ENCODE measurements at places on chromosomes 6 and 20.
A peak's percentile ranks its signal among the peaks of the same experiment; 100 is the strongest.

GRCh38 chr20:12640251-12640650 lies 368.5 kb upstream of the SPTLC3 start:
- no peak for DNase-seq

- DNase-seq: no peak
Observed at GRCh38 chr20:45153147-45153546, 21.6 kb upstream of the PI3 start.

GRCh38 chr6:119344306-119344705 lies 5.3 kb downstream of the MAN1A1 start:
- no peak for DNase-seq

- peak; percentile 81 for DNase-seq
Observed at GRCh38 chr20:33689973-33690372, 3.8 kb upstream of the E2F1 start.

- no peak for DNase-seq
Observed at GRCh38 chr20:24703284-24703610, 233.8 kb downstream of the SYNDIG1 start.

DNA sequence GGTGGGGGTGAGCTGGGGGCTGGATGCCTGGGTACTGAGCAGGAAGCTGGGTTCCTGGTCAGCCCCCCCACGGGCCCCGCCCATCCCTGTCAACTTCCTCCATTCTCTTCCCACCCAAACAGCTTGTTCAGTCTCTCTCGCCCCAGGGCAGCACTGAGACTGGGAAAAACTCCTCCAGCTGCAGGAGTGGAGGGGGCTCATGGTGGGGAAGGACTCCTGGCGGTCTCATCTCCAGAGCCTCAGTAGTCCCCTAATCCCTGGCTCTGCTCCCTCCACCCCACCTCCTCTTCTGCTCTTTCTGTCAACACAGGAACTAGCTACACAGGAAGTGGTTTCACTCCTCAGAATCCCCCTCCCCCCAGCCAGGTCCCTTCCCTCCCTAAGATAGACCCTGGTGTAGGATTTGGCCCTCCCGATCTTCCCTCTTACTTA lies at the start of gene GPSM3:
TSS of gene GPSM3 (minus strand) at position 36 of the 432 bp plus-strand sequence. CDS start 130 bp downstream, outside the sequence.
- peak; percentile 59 for DNase-seq

- DNase-seq: no peak
Observed at GRCh38 chr6:109342506-109342905, 39.8 kb downstream of the CD164 start.

- DNase-seq: no peak
Observed at GRCh38 chr6:71123051-71123450, 165.6 kb upstream of the OGFRL1 start.

DNA sequence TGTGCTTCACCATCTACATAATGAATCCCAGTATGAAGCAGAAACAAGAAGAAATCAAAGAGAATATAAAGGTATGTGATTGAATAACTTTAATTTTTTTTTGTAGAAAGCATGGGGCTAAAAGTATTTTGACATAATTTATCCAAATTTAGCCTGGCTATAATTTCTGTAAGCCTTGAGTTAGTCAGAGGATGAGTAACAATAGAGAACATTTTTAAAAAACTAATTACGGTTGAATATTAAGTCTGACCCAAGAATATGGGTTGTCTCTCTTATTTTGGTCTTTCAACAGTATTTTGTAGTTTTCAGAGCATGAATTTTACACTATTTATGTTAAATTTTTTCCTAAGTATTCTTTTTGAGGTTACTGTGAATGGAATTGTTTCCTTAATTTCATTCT lies 2.5 kb downstream of the GMNN start:
- no peak for DNase-seq

- DNase-seq: no peak
Observed at GRCh38 chr6:37922563-37922962, 103.0 kb downstream of the ZFAND3 start.

DNA sequence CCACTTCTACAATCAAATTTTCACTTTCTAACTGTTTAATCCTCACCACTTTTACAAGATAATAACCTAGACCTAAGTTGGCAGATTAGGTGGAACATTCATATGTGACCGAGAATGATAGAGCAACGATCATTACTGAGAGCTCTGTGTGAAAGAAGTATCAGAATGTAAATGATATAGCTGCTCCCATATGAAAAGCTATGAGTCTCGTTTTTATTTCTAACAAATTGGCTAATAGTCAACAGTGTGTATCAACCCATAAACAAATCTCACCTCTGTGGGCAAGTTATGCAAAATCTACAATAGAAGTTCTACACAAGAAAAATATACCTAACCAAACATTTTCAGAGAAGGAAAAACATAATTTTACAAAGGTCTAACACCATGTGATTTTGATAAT lies 3.7 kb downstream of the LGSN start:
- no peak for DNase-seq

DNA sequence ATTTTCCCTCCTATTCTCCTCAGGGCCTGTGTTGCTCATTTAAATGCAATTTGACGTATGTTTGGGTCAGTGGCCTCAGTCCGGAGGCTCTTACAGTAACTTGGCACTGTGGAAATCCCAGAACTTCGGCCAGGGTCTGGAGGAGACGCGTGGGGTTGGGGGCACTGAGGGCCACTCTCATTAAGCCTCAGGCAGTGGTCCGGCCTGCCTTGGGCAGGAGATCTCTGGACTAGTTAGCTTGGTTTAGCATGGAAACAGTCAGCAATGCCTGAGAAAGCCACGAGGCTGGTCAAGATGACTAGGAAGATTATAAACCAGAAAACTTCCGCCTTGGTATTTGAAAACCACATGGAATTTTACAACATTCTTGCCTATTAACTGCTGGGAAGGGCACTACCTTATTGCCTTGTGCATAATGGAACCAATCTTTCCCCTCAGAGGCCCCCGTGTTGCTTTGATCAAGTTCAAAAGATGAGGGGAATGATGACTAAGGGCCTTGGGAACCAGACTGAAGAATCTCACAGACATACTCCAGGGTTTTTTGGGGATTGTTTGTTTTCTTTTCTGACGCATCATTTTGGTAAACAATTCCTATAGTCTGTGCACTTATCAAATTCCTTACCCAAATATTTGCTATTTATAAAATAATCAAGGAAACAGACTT lies 206.0 kb upstream of the PREP start:
- no peak for DNase-seq

DNA sequence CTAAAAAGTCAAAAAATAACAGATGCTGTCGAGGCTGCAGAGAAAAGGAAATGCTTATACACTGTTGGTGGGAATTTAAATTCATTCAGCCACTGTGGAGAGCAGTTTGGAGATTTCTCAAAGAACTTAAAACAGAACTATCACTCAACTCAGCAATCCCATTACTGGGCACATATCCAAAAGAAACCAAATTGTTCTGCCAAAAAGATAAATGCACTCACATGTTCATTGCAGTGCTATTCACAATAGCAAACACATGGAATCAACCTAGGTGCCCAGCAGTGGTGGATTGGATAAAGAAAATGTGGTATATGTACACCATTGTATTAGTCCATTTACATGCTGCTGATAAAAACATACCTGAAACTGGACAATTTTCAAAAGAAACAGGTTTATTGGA lies 116.0 kb upstream of the VGLL2 start:
- DNase-seq: no peak

- DNase-seq: peak; percentile 87
Observed at GRCh38 chr6:131063028-131063763, at the start of gene EPB41L2. Gene EPB41L2, minus strand, starts transcription at chr6:131063245. Its CDS starts 106,760 bp downstream, at chr6:130956485.

- DNase-seq: peak; percentile 64
Observed at GRCh38 chr6:118894425-118895260, 691 bp downstream of the ASF1A start.

- DNase-seq: no peak
Observed at GRCh38 chr20:49479785-49480184, 2.7 kb downstream of the KCNB1 start.

DNA sequence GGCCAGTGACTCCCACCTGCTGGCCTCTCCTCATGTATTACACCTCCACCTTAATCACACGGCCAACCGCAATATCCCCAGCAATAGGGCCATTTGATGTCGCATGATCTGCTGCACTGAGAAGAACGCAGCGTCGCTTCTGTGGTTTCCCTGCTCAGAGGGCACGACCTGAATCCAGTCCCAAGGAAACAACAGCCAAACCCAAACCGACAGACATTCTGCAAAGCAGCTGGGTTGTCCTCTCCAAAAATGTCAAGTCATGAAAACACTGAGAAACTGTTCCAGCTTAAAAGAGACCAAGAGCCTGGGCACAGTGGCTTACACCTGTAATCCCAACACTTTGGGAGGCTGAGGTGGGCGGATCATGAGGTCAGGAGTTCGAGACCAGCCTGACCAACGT lies 7.5 kb upstream of the BPI start:
- no peak for DNase-seq

DNA sequence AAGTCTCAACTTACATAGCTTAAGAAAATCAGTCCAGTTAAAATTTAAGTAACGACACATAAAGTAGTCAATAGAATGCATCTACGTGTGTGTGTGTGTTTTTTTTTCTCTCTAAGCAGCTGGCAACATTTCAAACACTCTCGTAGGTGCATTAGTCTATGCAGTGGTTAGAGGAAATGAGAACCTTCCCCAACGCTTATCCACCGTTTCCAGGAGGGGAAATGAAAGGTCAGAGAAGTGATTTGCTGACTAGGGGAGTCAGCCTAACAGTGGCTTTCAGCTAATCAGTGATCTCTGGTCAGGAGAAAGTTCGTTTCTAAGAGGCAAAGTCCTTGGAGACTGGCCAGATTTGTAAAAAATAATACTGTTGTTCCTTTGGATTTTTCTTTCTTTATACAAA lies 806.6 kb downstream of the C6orf118 start:
- no peak for DNase-seq

DNA sequence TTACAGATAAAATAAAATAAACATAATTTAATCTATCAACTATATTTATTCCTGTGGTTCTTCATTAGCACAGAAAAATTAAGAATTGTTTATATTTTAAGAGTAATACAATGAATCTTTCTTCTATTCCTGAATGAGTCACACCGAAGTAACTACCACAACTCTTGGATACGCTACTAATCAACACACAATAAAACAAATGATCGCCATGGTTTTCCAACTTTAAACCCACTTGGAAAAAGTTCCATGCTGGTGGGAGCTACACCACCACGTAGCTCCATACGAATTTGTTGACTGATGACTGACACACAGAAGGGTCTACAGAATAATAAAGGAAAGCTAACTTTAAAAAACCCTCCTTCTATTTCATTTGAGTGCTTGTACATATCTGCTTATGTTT lies 135.8 kb upstream of the NEDD9 start:
- DNase-seq: no peak

DNA sequence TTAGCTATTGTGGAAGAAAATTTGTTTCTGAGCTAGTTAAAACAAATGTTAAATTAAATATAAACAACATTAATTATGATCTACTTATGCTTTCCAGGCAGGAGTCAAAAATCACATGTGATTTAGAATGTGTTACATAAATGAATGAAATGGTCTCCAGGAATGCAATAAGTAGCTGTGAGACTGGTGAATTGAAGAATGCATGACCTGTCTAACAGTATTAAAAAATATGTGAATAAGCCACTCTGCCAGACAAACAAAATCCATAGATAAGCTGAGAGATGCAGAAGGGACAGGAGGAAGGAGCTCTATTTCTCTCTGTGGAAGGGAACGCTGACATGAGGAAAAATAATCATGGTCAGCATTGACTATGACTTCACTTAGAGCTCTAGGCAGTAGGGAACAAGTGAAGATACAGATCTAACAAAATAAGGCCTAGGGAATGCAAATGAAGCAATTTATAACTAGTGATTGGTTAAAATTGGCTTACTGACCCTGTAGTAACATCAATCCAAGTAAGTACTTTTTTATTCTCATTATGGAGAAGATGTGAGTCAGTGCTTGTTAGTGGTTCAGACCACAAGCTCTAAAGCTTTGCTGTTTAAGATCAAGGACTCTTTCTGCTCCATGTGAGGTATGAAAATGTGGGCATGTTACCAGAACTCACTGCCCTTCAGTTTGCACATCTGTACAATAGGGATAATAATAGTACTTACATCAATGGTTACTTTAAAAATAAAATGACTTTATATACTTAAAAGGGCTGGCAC lies 432.6 kb downstream of the MMUT start:
- no peak for DNase-seq

DNA sequence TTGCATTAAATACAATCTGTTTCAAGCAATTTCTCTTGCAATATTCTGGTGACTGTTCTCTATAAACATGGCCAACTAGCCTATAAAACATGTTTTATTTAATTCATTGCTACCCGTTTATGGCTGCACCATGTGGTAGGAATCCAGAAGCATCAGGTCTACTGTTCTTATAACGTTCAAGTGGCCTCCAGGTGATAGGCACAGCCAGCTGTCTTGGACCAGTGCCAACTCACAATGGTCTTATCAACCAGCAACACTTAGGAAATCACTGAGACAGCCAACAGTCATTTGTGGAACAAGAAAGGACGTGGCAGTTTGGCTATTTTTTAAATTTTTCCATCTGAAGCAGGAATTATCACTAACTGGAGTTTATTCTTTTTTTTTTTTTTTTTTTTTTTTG lies 193.6 kb downstream of the NKAIN2 start:
- DNase-seq: no peak

DNA sequence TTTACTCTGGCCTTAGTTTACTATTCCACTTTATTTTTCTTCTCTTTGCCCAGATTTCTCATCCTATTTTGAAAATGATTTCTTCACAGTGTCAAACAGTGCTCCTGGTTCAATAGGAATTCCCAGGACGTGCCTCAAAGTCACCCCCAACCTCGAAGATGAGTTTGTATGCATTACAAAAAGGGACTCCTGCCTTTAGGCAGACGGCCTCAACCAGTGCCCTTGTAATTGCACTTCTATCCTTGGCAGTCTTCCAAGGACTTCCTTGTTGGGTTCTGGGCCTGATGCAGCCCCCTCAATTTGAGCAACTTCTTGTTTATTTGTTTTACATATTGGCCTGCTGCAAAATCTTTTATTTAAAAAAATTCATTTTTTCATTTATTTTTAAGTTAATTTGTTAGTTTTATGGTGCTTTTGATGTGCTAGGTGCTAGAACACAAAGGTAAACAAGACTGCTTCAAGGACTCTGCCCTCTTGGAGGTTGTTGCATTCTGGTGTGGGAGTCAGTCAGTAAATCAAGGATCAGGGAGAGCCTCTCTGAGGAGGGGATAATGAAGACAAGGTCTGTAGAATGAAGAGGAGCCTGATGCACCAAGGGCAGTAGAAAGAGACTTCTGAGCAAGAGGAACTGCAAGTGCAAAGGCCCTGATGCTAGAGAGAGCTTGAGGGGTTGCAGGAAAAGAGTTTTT lies 181.5 kb upstream of the LAMP5 start:
- no peak for DNase-seq

- DNase-seq: no peak
Observed at GRCh38 chr20:57082357-57082945, 184.0 kb downstream of the BMP7 start.

- no peak for DNase-seq
Observed at GRCh38 chr20:6606651-6607050, 160.8 kb upstream of the BMP2 start.

GRCh38 chr20:23257848-23258746 lies 92.5 kb upstream of the NXT1 start:
- no peak for DNase-seq

Data from CD4-positive, alpha-beta T cell treated with Interleukin-15 for 1 hour (primary cell).